NCI-H2171 (cell line): ENCODE measurements at places on chromosomes 7 and 10.

DNA sequence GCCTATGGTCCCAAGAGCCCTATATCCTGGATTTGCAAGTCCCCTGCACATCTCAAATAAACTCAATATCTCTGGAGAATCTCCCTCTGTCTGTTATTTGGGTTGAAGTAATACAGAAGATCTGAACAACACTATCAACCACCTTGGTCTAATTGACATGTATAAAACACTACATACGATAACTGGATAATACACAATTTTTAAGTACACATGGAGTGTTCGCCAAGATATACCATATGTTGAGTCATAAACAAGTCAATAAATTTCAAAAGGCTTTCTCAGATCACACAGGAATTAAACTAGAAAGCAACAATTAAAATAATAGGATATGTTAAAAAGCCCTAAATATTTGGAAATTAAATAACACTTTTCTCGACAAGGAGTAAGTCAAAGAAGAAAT, 5.6 kb upstream of the GARS1 start:
- DNase-seq = no peak

- DNase-seq = no peak
Measured at GRCh38 chr10:78359640-78360091, 326.0 kb downstream of the RPS24 start.

- DNase-seq = no peak
Measured at GRCh38 chr10:12135631-12136030, 6.2 kb downstream of the SEC61A2 start.

GRCh38 chr10:121936295-121936694, 8.5 kb upstream of the ATE1 start:
- no peak for DNase-seq

DNA sequence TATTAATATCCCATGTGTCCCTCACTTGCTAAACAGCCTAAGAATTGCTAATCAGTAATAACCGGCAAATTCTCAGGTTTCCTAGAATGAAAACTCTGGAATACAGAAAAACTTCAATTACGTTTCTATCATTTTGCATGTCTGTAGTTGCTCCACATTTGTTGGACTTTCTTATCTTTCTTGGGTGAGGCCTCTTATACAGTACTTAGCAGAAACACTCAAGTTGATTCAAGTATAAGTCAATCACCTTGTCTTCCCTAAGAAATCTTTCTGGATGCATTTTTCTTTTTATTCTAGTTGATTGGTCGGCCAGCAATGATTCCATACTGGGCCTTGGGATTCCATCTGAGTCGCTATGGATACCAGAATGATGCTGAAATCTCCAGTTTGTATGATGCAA, 61.4 kb downstream of the MGAM2 start:
- DNase-seq = no peak

GRCh38 chr10:75744261-75744660, 312.8 kb downstream of the LRMDA start:
- no peak for DNase-seq

DNA sequence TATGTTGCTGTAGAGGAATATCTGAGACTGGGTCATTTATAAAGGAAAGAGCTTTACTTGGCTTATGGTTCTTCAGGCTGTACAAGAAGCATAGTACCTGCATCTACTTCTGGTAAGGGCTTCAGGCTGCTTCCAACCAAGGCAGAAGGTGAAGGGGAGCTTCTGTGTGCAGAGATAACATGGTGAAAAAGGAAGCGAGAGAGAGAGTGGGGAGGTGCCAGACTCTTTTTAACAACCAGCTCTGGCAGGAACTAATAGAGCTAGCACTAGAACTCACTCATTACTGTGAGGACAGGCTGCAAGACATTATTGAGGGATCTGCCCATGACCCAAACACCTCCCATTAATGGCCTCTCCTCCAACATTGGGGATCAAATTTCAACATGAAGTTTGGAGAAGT, 94.5 kb downstream of the KIF20B start:
- no peak for DNase-seq

DNA sequence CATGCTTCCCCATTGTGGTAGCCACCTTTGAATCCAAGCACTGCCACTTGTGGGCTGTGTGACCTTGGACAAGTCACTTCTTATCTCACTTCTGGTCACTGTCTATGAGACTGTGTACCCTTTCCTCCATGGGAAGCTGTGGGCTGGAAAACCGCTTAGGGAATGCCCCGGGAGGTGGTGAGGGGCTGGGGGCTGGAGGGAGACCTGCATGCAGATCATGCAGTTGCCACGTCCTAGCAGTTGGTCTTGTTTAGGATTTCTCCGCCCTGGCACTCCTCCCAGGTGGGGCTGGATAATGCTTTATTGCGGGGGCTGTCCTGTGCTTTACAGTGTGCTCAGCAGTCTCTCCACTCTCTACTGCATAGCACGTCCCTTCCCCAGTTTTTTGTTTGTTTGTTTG, 62.9 kb upstream of the OPN4 start:
- no peak for DNase-seq
